Glutamatergic neuron (in vitro differentiated cells): ENCODE measurements at places on chromosomes 6 and 20. TPM values are rescaled to one million over a fixed set of nuclear protein-coding genes. Genes with fewer than 3 reads are reported as not detected.

TRAPPC3L gene
- not detected for total RNA-seq

DNA sequence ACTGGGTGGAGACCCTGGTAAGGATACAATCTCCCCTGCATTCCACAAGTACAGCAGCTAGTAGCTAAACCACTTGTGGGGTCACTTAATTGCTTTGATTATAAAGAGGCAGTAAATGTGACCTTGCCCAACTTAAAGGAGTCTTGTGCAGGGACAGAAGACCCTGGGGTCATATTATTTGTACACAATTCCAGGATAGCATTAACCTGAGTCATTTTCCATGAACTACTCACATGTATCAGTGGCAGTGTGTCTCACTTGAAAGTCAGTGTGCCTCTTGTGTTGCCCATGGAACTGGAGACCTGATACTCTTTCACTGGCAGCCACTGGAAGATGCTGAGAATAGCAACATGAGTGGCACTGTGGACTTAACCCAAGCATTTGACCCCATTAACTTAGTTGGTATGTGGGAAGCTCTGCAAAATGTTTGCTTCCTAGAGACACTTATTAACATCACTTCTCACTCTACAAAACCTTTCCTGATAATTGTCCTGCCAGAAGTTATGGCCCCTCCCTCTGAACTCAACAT is 28.9 kb downstream of the CLIC5 start:
- H3K27me3 ChIP-seq: peaks cover 1% of the 10 kb centered on the region
- peaks cover 6% of the 10 kb centered on the region for H3K36me3 ChIP-seq
- no peak for DNase-seq
- H3K4me3 ChIP-seq: no peak overlapping the region
- H3K4me1 ChIP-seq: no peaks in the 10 kb centered on the region

GRCh38 chr6:14664621-14665315 is 547.2 kb downstream of the CD83 start:
- no peaks in the 10 kb centered on the region for H3K36me3 ChIP-seq
- DNase-seq: peak; percentile 66
- H3K4me1 ChIP-seq: peaks cover 16% of the 10 kb centered on the region
- peak overlapping the region; percentile 50 for H3K4me3 ChIP-seq

OCSTAMP gene
- not detected for total RNA-seq

PXMP4 gene
- 9.4 TPM for total RNA-seq

DNA sequence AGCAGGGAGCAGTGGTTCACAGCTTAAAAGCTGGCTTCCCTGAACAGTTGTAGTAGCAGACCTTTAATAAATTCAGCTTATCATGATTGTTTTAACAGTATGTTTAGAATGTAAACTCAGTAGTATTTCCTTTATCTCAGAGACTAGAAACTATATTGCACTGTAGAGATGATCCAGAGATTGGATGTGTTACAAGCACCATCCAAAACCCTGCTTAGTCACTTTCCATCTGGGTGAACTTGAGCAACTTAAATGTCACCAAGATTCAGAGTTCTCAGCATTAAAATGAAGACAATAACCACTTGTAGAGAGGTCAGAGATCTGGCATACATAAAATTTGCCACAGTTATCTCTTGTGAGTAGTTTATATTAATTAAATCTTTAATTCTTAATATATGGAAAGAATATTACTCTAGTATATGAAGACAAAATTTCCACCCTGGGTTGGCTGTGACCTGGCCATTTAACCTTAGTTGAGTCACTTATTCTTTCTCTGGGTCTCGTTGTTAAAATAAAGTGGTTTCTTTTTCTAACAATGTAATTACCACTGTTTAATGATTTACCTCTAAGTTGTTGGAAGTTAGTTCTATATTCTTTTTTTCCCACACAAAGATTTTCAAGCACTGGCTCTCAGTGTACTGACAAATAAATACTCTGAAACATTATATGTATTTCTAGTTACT is 239.2 kb upstream of the FKBP1C start:
- peaks cover 2% of the 10 kb centered on the region for H3K27me3 ChIP-seq
- H3K27ac ChIP-seq: no peak overlapping the region
- H3K36me3 ChIP-seq: no peaks in the 10 kb centered on the region
- H3K4me1 ChIP-seq: no peaks in the 10 kb centered on the region
- H3K4me3 ChIP-seq: no peak overlapping the region

COL19A1 gene
- 0.78 TPM for total RNA-seq

SPDEF gene
- total RNA-seq: not detected

TSHZ2 gene
- 10.0 TPM for total RNA-seq

EMILIN3 gene
- not detected for total RNA-seq

FAM83C gene
- total RNA-seq: not detected

C6orf132 gene
- total RNA-seq: 0.25 TPM

DNA sequence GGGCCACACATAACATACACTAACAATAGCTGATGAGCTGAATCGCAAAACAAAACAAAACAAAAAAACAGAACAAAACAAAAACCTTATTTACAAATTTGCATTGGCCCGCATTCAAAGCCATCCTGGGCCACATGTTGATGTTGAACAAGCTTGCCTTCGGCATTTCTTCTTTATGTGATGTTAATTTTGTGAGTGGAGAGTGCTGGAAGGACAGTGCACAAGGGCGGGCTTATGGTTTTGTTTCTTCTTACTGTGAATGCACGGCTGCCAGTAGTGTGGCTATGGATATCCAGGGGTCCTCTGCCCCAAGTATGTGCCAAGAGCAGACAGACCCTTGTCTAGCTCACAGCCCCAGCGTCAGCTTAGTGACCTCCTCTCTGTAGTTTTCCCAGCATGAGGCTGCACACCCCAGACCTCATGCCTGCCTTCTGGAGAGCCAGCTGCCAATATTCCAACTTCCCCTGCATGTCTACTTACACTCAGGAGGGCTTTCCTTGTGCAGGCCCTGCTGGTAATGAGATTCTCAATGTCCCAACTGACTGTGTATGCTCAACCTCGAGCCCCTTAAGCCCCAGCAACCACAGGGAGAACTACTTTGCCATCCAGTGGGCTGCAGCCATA is 24.9 kb downstream of the ZNF292 start:
- DNase-seq: peak; percentile 54
- peaks cover 3% of the 10 kb centered on the region for H3K27me3 ChIP-seq
- H3K4me1 ChIP-seq: peaks cover 28% of the 10 kb centered on the region
- peak overlapping the region; percentile 83 for H3K27ac ChIP-seq
- no peaks in the 10 kb centered on the region for H3K36me3 ChIP-seq
- H3K4me3 ChIP-seq: peak overlapping the region; percentile 58

- DNase-seq: peak; percentile 40
- peaks cover 17% of the 10 kb centered on the region for H3K27me3 ChIP-seq
- peak overlapping the region; percentile 50 for H3K27ac ChIP-seq
- H3K4me1 ChIP-seq: peaks cover 5% of the 10 kb centered on the region
- H3K36me3 ChIP-seq: no peaks in the 10 kb centered on the region
- peak overlapping the region; percentile 83 for H3K4me3 ChIP-seq
Measured at GRCh38 chr20:36574366-36575135, 1.2 kb downstream of the TGIF2 start.

GRCh38 chr20:19947611-19948264 is 69.4 kb upstream of the NAA20 start:
- DNase-seq: no peak
- H3K27ac ChIP-seq: peak overlapping the region; percentile 90
- peaks cover 13% of the 10 kb centered on the region for H3K4me1 ChIP-seq
- no peak overlapping the region for H3K4me3 ChIP-seq

TRIM15 gene
- not detected for total RNA-seq

- no peaks in the 10 kb centered on the region for H3K4me1 ChIP-seq
- no peak for DNase-seq
- H3K27me3 ChIP-seq: no peaks in the 10 kb centered on the region
- no peak overlapping the region for H3K4me3 ChIP-seq
- H3K27ac ChIP-seq: no peak overlapping the region
Measured at GRCh38 chr20:38969708-38970107, 7.6 kb downstream of the DHX35 start.

TMEM74B gene
- 5.0 TPM for total RNA-seq

LPA gene
- 1.9 TPM for total RNA-seq

- no peak for DNase-seq
- peaks cover 7% of the 10 kb centered on the region for H3K27me3 ChIP-seq
- H3K36me3 ChIP-seq: no peaks in the 10 kb centered on the region
Measured at GRCh38 chr6:26032340-26033084, 54.7 kb upstream of the HFE start.

DNA sequence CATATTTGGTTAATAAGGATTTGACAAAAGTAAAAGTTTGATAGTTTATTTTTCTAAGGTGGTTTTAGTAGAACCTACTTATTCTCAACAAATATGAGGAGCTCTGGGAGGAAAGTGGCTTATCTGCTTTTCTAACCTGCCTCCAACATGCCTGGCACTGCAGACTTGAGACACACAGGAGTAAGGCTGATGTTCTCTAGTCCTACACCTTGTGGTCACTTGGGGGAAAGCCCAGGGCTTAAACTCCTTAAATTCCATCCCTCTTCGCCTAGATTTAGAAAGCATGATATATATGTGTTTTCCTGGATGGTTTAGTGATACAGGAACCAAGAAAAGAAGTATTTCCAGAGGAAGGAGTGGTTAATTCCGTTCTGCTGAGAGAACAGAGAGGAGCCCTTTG is 39.9 kb upstream of the SAMD5 start:
- no peak for DNase-seq
- no peaks in the 10 kb centered on the region for H3K36me3 ChIP-seq
- no peak overlapping the region for H3K27ac ChIP-seq
- no peaks in the 10 kb centered on the region for H3K4me1 ChIP-seq
- no peak overlapping the region for H3K4me3 ChIP-seq
- H3K27me3 ChIP-seq: no peaks in the 10 kb centered on the region

- peaks cover 3% of the 10 kb centered on the region for H3K27me3 ChIP-seq
- H3K27ac ChIP-seq: no peak overlapping the region
Measured at GRCh38 chr6:42720739-42721138, 1.7 kb downstream of the PRPH2 start.

- DNase-seq: no peak
- H3K27me3 ChIP-seq: no peaks in the 10 kb centered on the region
- peaks cover 5% of the 10 kb centered on the region for H3K36me3 ChIP-seq
- no peaks in the 10 kb centered on the region for H3K4me1 ChIP-seq
- H3K4me3 ChIP-seq: no peak overlapping the region
Measured at GRCh38 chr6:44496665-44497369, 109.3 kb downstream of the CDC5L start.

DNA sequence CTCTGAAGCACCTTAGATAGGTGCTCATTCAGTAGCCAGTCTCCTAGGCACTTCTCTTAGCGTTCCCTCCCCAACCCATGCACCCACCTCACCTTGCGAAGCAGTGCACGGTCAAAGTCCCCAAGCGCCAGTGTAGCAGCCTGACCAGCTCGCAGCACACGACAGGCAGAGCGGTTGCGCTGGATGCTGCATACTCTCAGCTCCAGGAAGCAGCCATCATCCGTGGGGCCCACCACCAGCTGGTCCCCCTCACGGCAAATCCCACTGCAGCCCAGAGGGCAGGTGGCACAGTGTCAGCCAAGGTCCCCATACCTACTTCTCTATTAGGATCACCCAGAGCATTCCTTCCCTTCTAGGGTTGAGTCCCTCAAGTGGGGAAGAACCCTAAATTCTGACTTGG is 6.5 kb downstream of the GTPBP2 start:
- peaks cover 6% of the 10 kb centered on the region for H3K4me1 ChIP-seq
- no peak overlapping the region for H3K4me3 ChIP-seq
- H3K36me3 ChIP-seq: peaks cover 5% of the 10 kb centered on the region
- H3K27ac ChIP-seq: no peak overlapping the region

DNA sequence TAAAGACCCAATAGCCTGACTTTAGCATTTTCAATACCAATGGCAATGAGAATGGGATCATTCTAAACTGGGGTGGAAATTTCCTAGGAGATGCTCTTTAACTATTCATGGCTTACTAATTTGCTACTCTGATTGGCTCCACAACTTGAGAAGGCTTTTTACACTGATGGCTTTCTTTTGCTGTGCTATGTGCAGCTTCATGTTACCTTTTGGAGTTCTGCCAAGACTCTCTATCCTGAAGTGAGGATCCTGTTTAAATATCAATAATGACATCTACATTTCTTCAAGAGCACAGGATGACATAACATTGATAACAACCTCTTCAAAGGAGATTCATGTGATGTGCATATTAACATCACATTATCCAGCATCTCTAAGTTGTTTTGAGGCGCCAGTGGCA is 43.4 kb upstream of the SIRPG start:
- H3K27me3 ChIP-seq: no peaks in the 10 kb centered on the region
- H3K4me1 ChIP-seq: peaks cover under 1% of the 10 kb centered on the region
- no peak overlapping the region for H3K27ac ChIP-seq
- H3K36me3 ChIP-seq: peaks cover 5% of the 10 kb centered on the region
- no peak for DNase-seq

GRCh38 chr6:73062130-73062529 is 163.2 kb downstream of the KHDC1L start:
- no peak overlapping the region for H3K4me3 ChIP-seq
- no peaks in the 10 kb centered on the region for H3K27me3 ChIP-seq
- no peaks in the 10 kb centered on the region for H3K36me3 ChIP-seq
- peaks cover 4% of the 10 kb centered on the region for H3K4me1 ChIP-seq
- no peak overlapping the region for H3K27ac ChIP-seq

GRCh38 chr6:109867009-109867969 is 110.8 kb upstream of the GPR6 start:
- DNase-seq: no peak
- no peak overlapping the region for H3K4me3 ChIP-seq
- peaks cover 6% of the 10 kb centered on the region for H3K4me1 ChIP-seq
- no peak overlapping the region for H3K27ac ChIP-seq
- peaks cover under 1% of the 10 kb centered on the region for H3K36me3 ChIP-seq

LY6G6C gene
- 1.8 TPM for total RNA-seq

SIRPB1 gene
- not detected for total RNA-seq

DNA sequence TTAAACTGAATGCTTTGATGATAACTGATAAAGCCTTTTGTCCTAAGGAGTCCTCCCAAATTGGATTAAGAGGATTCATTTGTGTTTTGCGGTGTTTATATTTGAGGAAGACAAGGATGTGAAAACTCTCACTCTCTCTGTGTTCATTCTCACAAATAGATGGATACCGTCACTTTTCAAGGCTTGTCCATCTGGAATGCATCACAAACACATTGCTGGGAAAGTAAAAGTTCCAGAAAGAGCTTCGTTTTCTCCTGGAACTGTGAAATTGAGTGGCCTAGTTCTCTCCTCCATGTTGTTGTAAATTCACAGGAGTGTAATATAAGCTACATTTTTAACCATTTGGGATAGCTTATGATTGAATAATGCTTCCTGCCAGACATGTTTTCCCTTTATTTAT is 581.6 kb upstream of the FLRT3 start:
- H3K36me3 ChIP-seq: no peaks in the 10 kb centered on the region
- no peak overlapping the region for H3K4me3 ChIP-seq
- no peak for DNase-seq
- peaks cover 4% of the 10 kb centered on the region for H3K27me3 ChIP-seq
- no peaks in the 10 kb centered on the region for H3K4me1 ChIP-seq
- no peak overlapping the region for H3K27ac ChIP-seq

GRCh38 chr6:143677891-143678791 is at the start of gene PHACTR2:
Gene PHACTR2, plus strand, starts transcription at chr6:143677965. Its CDS starts 199 bp downstream, at chr6:143678164.
- DNase-seq: peak; percentile 83
- H3K27me3 ChIP-seq: no peaks in the 10 kb centered on the region
- H3K4me1 ChIP-seq: peaks cover 16% of the 10 kb centered on the region
- peak within 1 kb of the TSS; percentile 91 for H3K4me3 ChIP-seq
- no peaks in the 10 kb centered on the region for H3K36me3 ChIP-seq
- peak within 1 kb of the TSS; percentile 28 for H3K27ac ChIP-seq

DNA sequence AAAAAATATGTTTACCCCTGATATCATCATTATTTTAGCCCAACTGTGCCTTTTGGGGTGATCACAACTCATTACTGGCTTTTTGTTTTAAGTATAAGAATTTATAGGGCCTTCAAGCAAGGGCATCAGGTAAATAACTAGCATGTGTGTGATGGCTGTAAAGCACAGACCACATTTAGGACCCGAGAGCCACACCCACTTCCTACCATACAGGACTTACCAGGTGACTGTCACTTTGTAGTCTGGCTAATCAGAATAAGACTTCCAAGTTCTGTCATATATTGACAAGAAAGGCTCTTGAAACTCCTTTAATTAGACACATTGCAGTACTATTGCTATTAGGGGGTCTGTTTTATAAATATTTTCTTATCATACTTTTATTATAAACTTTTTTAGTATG is 31.1 kb downstream of the TMEM242 start:
- H3K36me3 ChIP-seq: no peaks in the 10 kb centered on the region
- H3K27me3 ChIP-seq: peaks cover 1% of the 10 kb centered on the region

BNIP5 gene
- not detected for total RNA-seq
